ENCODE measurements at places on chromosomes 7 and 10.
A peak's percentile ranks its signal among the peaks of the same experiment; 100 is the strongest.

- no peak for DNase-seq
Measured at GRCh38 chr7:98418271-98418635, 17.4 kb upstream of the BAIAP2L1 start.

GRCh38 chr10:102603946-102604345, 40.3 kb upstream of the TRIM8 start:
- DNase-seq: no peak

DNA sequence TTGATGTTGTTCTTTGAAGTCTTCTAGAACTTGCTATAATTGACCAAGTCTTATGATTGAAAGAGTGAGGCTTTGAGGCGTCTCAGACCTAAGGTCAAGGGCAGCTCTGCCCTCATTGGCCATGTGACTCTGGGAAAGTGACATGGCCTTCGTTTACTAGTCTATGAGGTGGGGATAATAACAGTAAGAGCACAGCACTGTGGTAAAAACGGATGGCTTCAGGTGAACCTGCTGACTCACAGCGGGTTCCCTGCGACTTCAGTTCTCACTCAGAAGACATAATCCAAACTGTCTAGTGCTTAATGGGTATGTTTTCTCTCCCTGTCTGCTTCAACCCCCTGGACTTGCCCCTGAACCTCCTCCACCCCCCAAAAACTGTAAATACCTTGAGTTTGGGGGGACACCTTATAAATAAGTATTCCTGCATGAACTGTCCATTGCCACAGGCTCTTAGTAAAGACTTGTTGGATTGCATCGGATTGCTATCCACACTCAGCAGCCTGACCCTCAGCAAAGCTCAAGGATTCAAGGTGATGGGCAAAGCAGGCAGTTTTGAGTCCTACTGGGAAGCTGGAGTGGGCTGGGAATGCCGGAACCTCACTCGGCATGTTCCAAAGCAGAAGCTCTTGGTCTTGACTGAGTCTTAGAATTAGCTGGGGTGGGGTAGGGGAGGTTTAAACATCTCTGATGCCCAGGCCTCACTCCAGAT, 304.6 kb downstream of the KLF6 start:
- no peak for DNase-seq

DNA sequence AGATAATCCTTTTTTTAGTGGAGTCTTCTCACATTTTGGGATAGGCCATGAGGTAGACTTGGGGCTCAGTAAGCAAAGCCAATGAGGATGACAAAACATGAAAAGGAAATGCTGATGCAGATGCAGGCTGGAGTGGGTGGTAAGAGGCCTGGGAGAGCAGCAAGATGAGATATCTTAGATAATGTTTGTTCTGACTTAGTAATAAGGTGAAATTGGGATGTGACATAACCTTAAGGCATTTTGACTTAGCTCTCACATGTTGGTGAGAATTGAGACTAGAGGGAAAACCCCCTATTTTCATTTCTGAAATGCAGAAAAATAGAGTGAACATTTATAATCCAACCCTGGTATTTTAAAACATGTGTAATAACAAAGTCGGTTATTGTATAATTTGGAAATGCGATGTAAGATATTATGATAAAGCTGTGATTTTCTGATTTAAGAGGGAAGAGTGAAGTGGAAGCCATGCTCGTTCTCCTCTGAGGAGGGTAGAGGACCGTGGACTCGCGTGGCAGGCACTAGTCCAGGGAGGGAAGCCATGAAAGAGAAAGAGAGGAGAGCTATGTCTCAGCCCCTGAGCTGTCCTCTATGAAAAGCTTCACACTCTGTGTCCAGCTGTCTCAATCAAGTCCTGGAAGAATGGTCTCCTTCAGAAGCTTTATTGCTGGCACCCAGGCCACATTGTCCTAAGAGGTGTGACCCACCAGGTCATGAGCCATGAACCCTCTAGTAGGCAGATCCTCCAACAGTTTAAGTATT, 57.3 kb downstream of the ST7 start:
- DNase-seq: no peak

GRCh38 chr7:18496341-18496700, 772 bp downstream of the HDAC9 start:
- DNase-seq: no peak

- DNase-seq: no peak
Measured at GRCh38 chr7:97001221-97001620, 4.1 kb upstream of the DLX6 start.

GRCh38 chr7:105454921-105455320, 66.2 kb upstream of the SRPK2 start:
- no peak for DNase-seq

DNA sequence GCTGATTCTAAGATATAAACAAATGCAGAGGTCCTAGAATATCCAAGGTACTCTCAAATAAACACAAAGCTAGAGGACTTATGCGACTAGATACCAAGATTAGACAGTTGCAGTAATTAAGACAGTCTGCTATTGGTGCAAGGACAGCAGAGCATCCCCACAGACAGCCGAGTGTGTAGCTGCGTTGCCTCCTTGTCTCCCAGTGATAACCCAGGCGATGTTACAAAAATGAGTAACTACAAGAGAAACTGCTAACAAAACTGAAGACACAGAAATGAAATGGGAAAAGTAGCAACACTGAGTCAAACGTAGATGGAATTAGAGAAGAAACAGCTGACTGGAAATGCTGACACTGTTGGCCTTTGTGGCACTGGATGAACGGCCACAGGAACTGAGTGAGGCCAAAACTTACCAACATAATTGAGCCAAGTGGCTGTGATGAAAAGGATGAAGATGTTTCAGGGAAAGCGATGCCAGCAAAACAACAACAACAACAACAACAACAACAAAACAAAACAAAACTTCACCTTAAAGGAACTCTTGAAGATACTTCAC, 54.3 kb downstream of the BAIAP2L1 start:
- DNase-seq: no peak

- no peak for DNase-seq
Measured at GRCh38 chr10:86481761-86482160, 39.8 kb downstream of the WAPL start.

DNA sequence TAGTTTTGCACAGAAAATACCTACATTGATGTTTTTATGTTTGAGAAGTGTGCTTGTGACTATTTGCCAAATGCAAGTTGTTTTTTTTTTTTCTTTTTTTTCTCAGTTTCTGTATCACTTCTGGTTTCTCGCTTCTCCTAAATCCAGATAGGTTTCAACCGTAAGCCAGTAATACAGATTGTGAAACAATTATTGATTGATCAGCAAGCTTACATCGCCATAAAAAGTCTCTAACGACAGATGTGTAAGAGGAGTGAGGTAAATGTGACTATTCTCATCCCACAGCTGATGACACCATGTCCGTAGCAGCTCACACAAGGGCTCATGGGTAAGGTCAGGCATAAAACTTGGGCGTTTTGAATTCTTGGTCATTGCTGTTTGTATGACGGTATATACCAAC, 202.8 kb upstream of the AKR1E2 start:
- DNase-seq: no peak

DNA sequence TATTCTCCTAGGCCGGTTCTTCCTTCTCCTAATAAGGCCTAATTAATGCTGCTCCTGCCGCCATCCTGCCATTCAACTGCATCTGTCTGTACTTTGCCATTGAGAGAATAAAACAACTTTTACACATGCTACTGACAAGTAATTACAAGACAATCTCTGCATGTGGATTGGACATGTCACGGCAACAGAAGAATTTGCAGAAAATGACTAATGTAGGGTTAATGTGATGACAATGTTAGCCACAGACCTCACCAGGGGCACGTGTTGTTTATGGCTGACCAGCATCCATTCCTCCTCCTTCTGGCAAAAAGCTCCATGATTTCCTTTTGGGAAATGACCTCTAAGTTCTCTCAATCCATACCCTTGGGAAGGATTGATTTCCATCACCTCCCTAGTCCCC, 58.0 kb downstream of the NEBL start:
- no peak for DNase-seq

DNA sequence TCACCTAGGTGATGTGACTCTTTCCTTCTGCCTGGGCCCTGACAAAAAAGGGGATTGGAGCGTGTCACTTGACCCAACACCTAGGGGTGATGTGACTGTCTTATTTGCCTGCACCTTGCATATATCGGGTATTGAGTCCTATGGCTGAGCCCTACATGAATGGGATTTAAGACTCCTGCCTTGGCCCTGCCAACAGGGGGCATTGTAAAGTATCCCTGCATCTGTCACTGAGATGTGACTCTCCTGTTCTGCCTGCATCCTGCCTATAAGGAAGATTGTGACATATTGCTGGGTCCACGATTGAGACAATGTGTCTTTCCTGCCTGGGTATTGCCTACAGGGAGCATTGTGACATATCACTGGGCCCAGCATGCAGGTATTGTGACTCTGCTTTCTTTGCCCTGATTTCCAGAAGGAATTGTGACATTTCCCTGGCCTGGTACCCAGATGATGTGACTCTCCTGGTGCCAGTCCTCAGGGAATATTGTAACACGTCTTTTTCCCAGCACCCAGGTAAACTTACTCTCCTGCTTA, 14.2 kb upstream of the ZNF107 start:
- no peak for DNase-seq

- DNase-seq: no peak
Measured at GRCh38 chr7:16431646-16432424, 10.5 kb upstream of the CRPPA start.

GRCh38 chr7:140022582-140023211, 40.1 kb downstream of the PARP12 start:
- no peak for DNase-seq

DNA sequence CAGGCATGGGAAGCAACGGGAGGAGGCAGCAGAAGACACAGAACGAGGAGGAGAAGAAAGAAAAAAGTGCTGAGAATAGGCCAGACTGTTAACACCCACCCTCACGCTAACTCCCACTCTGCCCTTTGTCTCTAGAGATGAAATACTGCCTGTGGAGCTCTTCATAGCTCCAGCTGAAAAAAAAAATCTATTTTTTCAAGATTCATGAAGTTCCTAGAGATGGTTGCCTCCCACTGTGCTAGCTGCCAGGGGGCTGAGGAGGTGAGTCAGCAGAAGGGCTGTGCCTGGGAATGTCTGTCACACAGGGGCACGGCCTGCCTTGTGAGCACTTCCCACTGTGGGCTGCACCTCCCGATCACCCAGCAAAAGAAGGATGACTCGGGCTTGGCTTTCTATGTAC, 144.5 kb downstream of the RNF216 start:
- no peak for DNase-seq

GRCh38 chr10:59127991-59128390, 48.5 kb upstream of the PHYHIPL start:
- DNase-seq: no peak

GRCh38 chr10:75475460-75476182, 44.2 kb downstream of the LRMDA start:
- DNase-seq: no peak

GRCh38 chr7:29484280-29484679, 79.4 kb upstream of the PRR15 start:
- DNase-seq: no peak

DNA sequence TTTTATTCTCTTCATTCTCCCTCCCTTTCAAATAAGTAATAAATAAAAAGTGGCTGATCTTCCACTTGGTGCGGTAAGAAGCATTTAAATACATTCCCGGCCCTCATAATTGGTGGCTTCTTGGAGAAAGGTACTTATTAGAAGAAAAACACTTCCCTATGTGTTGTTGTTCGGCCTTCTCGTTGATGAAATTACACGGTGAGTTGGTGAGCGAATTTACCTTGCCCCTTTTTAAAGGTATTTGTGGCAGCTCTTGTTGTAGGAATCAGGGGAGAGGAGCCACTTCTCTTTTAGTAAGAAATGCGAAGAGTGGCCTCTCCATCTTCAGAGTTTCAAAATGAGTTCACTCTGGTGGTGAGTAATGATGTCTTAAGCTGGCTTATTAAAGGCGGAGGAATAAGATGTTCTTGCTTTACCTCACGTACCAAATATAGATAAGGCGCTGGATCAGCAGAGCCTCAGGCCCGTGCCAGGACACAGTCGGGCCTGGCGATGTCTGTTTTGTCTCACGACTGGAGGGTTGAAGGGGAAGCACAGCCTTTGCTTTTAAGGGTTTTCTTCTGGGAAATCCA, 135.9 kb downstream of the CUX1 start:
- DNase-seq: no peak

GRCh38 chr10:32957341-32958084, 517 bp downstream of the ITGB1 start:
- DNase-seq: peak; percentile 23

GRCh38 chr7:151241755-151242096, 6.8 kb downstream of the SMARCD3 start:
- DNase-seq: no peak

- DNase-seq: no peak
Measured at GRCh38 chr10:72220637-72221036, 4.6 kb upstream of the ASCC1 start.

DNA sequence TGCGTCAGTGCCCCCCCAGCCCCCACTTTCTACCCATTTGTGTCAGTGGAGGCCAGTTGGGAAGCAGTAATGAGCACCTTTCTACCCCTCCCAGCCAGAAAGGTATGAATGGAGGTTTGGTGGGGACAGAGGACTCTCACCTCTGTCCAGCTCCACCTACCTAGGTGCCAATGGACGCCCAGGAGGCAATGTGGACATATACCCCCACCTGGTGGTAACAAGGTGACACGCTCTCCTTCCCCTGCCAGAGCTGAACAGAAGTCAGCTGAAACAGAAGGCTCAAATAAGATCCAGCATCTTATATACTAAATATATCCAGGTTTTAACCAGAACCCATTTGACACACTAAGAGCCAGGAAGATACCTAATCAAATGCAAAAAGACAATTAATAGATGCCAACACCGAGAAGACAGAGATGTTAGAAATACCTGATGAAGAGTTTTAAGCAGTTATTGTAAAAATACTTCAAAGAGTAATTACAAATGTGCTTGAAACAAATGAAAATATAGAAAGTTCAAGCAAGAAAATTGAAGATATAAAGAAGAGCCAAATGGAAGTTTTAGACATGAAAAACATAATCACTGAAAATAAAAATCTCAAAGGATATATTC, 18.4 kb upstream of the SORCS3 start:
- DNase-seq: no peak

DNA sequence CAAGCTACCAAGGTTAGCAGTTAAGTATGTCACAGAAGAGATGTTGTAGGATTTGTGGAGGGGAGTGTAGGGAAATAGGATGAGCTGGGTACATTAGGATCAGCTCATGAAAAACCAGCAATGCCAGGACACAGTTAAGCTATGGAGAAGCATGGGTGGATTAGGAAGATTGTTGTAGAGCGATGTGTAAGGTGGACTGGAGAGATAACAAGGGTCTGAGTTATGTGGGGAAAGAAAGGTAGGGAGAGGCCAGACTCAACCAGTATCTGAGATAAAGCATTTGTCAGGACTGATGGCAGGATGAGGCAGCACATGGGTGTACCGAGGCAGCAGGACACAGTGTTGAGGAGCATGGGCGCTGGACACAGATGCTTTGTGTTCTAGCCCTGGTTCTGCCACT, 85.4 kb upstream of the PRR15 start:
- no peak for DNase-seq

GRCh38 chr10:29256586-29256985, 32.3 kb upstream of the LYZL1 start:
- no peak for DNase-seq

All from NK-92 treated with Interleukin-12 subunit alpha and Interleukin-12 subunit beta, amount 100 ng/mL, for 24 hours (cell line).